ENCODE measurements at places on chromosomes 6 and 20. TPM values are rescaled to one million over a fixed set of nuclear protein-coding genes. Genes with fewer than 3 reads are reported as not detected.

ARFGEF3 gene
- total RNA-seq: 5.1 TPM

MLN gene
- total RNA-seq: not detected

DNA sequence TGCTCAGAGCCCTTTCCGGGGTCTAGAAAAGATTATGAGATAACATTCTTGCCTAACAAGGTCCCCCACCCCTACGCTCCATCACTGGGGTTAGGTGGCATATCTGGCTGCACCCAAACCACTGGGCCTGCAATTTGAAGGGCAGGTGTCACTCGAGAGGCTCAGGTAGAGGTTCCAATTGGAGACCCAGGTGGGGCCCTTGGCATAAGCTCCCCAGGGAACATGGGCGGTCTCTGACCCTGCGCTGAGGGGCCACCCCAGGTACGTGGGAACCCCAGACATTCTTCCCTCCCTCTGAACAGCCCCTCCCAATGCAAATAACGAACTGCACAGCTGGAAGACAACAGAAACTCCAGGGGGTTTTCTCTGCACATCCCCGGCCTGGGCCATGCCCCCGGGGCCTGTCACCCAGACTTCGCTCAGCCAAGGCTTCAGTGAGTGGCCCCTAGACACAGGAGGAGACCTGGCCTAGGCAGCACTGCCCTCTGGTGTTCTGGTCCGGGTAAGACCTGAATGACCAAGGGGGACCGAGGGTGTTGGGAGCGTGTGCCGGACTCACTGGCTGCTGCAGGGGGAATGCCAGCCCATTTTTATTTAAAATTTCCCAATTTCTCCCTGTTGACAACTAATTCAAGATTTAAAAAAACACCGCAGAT, 47.5 kb downstream of the DSTN start:
- DNase-seq: no peak

DNA sequence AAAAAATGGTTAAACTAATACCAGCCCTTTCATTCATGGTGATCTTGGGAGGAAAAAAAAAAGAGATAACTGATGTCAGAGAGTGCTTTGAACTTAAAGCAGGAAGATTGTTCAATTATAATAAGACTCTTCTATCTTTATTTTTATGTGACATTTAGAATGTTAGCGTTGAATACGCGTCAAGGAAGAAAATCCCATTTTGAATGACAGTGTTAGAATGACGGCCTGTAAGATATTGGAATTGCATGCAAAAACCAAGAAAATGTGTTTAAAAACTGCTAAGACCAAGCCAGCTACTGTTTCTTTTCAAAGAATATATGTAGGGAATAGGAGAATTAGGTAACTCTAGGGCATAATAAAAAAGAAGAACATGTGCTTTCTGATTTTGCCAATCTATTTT, 123.0 kb downstream of the CARMIL1 start:
- DNase-seq: no peak

GRCh38 chr20:44409132-44409600, 53.7 kb downstream of the HNF4A start:
- no peak for DNase-seq

DNA sequence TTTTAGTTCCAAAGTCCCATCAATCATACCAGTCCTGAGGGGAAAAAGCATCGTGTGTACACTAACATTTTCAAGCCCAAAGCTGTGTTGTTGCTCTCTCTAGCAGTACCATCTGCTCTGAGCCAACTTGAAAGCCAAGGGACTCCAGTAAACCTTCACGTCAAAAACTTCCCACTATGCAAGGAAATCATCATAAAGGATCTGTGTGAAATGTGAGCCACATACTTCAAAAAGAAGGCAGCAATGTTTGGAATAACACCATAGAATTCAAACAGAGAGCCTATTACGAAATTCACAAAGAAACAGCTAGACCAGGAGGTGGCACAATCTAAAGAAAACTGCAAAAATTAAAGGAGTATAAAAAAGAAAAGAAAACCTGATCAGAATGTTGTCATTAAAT, 399.8 kb upstream of the EPHA7 start:
- DNase-seq: no peak

- DNase-seq: no peak
Observed at GRCh38 chr20:52190437-52191131, 995 bp downstream of the ZFP64 start.

GRCh38 chr20:62503401-62504178, 27.8 kb upstream of the GATA5 start:
- DNase-seq: no peak

GRCh38 chr6:138601128-138601527, 101.8 kb upstream of the NHSL1 start:
- peak; percentile 73 for DNase-seq

GRCh38 chr6:158497620-158498019, 62.3 kb upstream of the TMEM181 start:
- DNase-seq: no peak

- no peak for DNase-seq
Observed at GRCh38 chr6:40695114-40695513, 108.0 kb upstream of the LRFN2 start.

DNA sequence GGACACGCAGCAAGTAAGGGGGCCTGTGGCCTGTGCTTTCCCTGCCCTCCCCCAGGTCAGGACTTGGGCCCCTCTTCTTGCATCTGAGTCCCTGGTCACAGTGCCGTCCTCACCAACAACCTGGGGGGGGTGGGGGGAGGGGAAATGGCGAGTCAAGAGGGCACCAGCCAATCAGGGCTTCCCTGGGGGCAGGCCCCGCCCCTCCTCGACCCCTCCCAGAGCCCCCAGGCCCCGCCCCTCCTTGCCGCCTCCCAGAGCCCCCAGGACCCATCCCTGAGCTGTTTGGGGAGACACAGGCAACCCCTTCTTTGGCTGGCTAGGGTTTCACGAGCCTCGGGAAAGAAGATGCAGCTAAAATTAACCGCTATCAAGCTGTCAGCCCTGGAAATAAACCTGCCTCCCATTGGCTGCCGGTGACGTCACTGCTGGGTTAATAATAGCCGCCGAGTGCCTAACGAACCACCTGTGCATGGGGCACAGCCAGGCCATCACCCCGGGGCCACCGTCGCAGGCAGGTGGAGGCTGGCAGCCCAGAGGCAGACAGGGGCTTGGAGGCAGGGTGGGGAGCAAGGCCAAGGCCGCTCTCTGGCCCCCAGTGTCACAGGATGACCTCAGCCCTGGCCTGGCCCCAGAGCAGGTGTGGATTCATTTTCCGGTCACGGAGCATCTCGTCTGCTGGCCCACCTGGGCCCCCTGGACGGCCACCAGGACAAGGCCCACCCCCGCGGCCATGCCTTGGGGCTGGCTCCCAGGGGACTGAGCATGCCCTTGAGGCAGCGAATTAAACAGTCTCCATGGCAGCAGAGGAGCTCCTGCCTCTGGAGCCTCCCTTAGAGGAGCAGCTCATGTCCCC, 3.2 kb upstream of the EEF1A2 start:
- no peak for DNase-seq

OR2H1 gene
- not detected for total RNA-seq

FRK gene
- 0.06 TPM for total RNA-seq

SIRPB1 gene
- total RNA-seq: 4.1 TPM

DNA sequence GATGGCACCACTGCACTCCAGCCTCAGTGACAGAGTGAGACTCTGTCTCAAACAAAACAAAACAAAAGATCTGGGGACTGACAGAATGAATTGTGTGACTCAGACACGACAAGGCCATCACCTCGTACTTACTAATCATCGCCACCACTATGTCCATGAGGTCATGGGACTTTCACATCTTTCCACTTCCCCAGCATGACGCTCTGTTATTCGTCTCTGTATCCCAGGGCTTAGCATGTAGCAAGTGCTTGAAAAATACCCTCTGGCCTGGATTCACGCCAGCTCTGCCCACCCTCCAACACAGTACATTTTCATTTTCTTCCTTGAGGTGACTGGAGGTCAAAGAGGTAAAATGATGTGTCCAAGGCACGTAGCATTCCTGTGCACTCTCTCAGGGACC, 27.8 kb downstream of the FGD2 start:
- DNase-seq: no peak

DNA sequence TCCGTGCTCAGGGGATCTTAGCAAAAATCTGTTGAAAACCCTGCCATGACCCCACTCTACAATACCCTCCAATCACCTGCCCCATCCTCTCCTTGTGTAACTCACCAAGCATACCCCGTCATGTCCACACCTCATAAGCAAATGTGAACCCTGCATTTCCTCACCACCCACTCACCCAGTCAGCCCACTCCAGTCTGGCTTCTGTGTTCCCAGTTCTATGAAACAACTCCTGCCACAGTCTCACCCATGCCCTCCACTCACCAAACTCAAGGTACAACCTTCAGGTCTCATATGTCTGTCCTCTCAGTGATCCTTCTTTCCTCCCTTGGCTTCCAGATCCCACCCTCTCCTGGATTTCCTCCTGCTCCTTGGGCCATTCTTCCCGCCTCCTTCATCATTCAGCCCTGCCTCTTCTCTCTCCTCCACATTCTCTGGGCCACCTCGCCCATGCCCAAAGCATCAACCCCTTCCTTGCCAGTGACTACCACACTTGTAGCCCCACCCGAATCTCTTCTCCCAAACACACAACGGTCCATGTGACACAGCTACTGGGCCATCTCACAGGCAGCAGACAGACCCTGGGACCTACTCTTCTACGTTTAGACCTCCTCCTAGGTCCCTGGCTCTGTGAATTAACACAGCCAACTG, 8.8 kb downstream of the DDRGK1 start:
- no peak for DNase-seq

DNA sequence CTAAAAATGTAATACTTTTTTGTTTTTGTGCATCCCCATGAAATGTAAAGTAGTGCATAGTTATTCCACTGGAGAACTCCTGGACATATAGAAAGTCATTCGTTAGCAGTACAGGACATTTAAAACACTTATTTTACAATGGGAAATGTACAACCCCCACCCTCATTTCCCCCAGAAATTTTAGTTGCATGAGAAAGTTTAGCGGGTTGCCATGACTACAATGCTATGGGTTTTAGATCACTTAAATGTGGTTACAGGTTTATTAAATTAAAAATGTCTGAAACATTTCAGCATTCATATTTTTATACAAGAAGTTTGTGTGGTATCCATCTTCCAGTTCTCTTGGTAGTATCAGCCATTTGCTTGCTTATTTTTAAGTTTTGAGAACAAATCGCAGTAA, 54.9 kb upstream of the TRAF3IP2 start:
- DNase-seq: no peak

UNC5CL gene
- total RNA-seq: not detected

OTOR gene
- total RNA-seq: not detected

- DNase-seq: no peak
Observed at GRCh38 chr6:84362193-84362821, 134.9 kb upstream of the CEP162 start.

DNA sequence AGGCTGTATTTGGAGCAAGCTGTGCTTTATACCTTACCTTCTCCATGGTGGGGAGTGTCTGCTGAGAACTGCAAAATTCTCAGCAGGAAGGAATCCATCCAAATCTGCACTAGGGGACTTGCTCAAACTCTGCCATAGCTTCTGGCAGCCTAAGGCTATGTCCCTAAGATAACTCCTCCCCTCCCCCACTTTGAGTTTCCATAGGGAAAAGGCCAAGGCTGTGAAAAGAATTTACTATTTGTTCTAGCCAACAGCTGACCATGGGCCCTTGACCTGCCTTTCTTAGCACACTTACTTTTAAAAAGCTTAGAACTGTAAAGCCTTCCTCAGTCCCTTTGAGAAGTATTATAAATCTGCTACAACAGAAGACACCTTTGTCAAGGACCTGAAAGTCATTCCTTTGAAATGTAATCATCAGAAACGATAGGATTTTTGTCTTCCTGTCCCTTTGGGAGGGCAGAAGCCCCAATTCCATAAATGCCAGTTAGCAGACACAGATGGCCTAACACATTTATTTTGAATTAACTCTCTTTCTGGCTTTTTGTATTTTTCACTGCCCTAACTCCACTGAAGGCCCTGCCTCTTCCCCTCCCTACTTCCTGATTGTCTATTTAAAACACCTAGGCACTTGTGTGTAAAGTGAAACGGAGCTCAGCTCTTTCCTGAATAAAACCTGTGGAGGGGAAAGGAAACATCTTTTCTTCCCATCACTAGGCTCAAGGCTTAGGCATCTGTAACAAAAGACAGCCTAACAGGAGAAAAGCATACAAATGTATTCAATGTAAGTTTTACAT, 157.1 kb downstream of the AKAP7 start:
- DNase-seq: no peak

DNA sequence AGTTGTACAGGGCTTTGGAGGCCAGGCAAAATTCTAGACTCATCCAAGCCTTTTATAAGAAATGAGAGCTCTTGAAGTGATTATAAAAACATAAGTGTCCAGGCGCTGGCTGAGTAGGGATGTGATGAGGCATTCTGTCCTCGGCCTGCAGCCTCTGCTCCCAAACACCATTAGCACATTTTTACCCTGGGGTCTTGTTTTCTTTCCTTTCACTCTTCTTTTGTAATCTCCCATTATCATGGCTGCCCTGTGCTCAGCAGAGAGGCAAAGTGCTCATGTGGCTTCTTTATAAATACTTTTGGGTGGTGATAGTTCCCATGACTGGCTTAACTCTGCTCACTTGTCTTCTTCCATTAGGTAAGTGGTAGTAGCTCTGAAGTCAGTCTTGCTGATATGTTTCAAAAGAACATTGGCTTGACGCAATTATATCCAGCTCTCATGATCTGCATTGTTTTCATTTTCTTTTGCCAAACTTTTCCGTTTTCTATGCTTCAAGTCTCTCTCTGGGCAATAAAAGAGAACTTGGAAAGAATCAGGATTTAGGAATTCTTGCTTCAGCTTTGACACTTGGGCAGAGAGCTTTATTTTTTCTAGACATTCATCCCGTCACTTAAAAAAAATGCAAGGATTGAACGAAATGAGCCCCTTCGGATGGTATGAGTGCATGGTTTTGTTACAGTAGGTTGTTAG, 61.1 kb downstream of the CAP2 start:
- DNase-seq: no peak

DNA sequence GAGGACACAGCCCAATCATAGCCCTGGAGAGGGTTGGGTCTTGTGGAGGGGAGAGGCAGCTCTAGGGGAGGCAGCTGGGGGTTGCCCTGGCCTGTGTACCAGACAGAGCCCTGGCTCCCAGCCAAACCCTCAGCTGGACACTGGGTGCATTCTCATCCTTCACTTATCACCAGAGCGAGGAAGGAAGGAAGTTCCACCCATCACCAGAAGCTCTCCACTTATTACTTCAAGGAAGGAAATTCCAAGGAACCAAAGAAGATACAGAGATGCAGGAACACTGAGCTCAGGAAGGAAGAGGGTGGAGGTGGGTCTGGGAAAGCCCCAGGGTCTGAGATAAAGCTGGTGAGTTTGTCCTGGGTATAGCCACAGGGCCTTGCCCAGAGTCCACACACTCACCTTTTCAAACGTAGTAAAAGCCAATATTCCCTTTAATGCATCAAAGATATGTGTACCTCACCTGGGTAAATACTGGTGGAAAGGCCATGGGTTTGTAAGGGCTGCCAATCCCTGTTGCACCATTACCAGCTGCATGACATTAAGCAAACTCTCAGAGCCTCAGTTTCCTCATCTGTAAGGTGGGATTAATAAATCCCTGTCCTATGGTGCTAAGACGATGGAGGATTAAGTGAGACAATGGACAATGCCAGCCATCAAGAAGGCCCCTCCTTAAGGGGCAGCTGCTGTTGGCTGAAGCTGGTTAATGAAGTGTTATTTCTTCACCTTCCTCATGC, 109.7 kb upstream of the NAA20 start:
- DNase-seq: no peak

Data from glomerular endothelial cell (primary cell).